ENCODE measurements at places on chromosomes 16 and 17.

DNA sequence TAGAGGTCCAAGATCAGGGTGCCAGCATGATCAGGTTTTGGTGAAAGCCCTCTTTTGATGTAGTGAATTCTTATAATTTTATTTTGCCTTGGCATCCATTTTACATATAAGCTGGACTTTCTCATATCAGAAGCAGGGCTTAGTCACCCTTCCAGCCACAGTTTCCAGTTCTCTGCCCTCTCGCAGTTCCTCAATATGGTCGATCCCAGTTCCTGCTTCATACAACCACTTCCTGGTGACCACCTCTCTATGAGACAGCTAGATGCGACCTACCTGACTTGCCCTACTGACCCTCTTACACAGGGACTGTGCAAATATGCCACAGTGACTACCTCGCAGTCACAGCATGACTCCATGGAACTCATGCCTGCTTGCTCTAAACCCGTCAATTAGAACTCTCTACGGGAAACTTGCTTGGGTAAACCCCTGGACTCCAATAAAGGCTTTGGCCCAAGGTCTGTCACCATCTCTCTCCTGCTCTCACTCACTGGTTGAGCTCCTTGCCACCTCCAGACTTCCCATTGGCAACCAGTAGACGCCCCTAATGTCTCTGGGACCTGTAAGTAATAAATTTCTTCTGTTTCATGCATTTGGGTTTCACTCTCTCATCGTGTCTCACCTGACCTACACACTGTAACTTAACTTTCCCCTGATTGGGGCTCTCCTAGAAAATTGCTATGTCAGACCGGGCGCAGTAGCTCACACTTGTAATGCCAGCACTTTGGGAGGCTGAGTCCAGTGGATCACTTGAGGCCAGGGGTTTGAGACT, 21.4 kb downstream of the CD300LG start:
- DNase-seq, result no peak

- DNase-seq, result no peak
Observed at GRCh38 chr16:986411-986810, 4.8 kb downstream of the SOX8 start.

DNA sequence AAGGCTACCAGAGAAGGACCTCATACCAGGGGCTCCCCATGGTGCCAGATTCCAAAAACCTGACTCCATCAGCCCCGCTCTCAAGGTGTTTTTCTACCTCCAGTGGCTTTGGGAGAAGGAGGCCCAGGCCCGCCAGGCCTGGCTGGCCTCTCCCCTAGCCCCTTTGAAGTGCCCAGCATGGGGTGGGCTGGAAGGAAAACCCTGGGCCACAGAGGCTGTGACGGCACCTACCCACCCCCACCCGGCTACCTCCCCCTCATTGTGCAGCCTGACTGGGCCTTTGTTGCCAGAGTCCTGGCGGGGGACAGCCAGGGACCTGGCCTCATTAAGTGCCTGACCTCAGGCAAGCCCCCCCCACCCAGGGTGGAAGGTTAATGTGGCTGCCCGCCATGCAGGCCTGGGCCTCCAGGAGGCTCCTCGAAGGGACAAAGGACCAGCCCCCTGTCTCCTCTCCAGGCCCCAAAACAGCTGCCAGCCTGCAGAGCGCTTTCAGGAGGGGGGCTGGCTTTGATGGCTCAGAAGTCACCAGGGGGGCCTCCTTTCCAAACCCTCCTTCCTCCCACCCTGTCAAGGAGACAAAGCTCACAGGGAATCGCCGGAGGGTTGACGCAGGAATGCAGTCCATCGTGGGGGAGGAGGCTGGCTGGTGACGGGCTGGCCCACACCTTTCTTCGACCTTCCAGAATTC, 159.4 kb downstream of the ZNF423 start:
- DNase-seq, result no peak

DNA sequence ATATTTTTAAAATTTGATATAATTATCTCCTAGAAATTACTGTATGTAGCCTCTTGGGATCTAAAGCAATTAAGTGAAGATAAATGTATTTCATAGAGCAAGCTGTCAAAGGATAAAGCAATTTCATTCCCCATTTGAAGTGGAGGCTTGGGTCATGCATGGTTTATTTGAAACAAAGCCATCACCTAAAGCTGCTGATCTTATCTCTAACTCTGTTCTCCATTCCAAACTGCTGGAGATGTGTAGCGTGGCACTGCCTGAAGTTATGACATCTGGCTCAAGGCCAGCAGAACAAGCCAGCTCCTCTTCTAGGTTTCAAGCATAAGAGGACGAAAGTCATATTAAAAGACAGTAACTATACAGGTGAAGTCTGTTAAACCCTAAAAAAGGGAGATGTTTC, 83.9 kb downstream of the HIC1 start:
- DNase-seq, result no peak

DNA sequence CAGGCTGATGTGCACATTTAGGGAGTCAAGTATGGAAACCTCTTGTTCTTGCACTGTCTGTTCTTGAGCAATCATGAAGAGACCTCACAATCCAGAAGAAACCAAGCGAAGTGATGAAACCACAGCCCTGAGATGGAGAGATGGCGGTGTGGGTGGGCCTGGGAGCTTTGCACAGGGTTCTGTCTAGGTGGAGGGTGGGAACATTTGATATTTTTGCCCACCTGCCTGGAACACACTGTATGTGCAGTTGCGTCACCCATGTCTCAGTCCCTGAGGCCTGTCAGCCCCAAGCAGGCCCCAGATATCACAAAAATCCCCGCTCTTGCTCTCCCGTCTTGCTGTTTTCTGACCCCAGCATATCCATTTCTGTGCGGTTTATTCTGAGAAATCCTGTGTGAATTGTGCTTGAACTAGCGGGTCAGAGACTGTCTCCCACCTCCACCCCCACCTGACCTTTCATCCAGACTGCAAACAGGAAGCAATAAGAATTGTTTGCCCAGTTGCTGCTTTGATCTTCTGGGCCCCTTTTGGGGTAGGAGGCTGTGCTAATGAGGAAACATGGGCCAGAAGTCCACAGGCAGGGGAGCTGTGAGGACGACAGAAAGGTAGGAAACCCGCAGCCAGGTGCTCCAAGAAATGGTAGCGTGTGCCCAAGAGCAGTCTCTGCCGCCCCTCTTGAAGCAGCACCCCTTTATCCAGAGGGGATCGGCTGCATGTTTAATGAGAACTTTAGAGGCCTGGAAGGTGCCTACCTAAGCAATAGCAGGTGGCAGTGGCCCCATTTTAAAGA, 183.8 kb downstream of the CCDC182 start:
- DNase-seq, result no peak
